ENCODE measurements at places on chromosomes 3 and 15. TPM values are rescaled to one million over a fixed set of nuclear protein-coding genes. Genes with fewer than 3 reads are reported as not detected.

The GCNT3 gene
- polyA plus RNA-seq, result not detected

The MON1A gene
- polyA plus RNA-seq, result 9.5 TPM

The TRIM71 gene
- polyA plus RNA-seq, result not detected

The GUCA1C gene
- not detected for polyA plus RNA-seq

The ATP8B4 gene
- polyA plus RNA-seq, result 7.1 TPM

The PRICKLE2 gene
- 0.97 TPM for polyA plus RNA-seq

The FAM107A gene
- polyA plus RNA-seq, result 4.7 TPM

The TEX55 gene
- not detected for polyA plus RNA-seq

The RAB6B gene
- polyA plus RNA-seq, result 0.28 TPM

The PTH1R gene
- polyA plus RNA-seq, result 19.8 TPM

The PDZRN3 gene
- 0.82 TPM for polyA plus RNA-seq

The CPNE9 gene
- polyA plus RNA-seq, result not detected

The ARRDC4 gene
- polyA plus RNA-seq, result 2.5 TPM

The FGD5 gene
- polyA plus RNA-seq, result 3.3 TPM

The BTLA gene
- polyA plus RNA-seq, result 0.08 TPM

The SLC9C1 gene
- polyA plus RNA-seq, result not detected

The CPLX3 gene
- not detected for polyA plus RNA-seq

The SLC28A1 gene
- polyA plus RNA-seq, result 14.8 TPM
